CD4-positive, alpha-beta T cell treated with Interleukin-17A for 4 hours (primary cell): ENCODE measurements at places on chromosomes 7 and 10.
A peak's percentile ranks its signal among the peaks of the same experiment; 100 is the strongest.

GRCh38 chr7:641269-641671 is 85.2 kb upstream of the DNAAF5 start:
- no peak for DNase-seq

- DNase-seq: no peak
Measured at GRCh38 chr7:41205600-41205999, 497.3 kb downstream of the INHBA start.

- no peak for DNase-seq
Measured at GRCh38 chr7:115516341-115516740, 514.2 kb downstream of the TFEC start.

- DNase-seq: no peak
Measured at GRCh38 chr7:20742913-20743312, 43.8 kb downstream of the SP8 start.

- no peak for DNase-seq
Measured at GRCh38 chr7:78326876-78327275, 528.3 kb downstream of the PHTF2 start.

DNA sequence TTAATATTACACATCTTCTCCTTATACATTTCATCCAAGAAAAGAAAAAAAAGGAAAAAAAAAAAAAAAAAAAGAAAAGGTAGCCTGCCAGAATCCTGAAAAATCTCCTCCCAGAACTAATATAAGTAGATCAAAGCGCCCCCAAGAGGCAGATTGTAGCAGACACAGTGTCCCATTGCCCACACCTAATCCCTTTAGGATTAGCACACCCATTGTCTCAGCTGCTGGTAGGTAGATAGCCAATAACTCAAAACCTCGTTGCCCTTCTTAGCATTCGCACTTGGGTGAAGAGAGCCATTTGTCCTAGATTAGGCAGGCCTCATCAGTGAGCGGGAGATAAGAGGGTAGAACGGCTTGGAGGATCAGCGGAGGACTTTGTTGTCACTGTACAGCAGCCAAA is 100.2 kb upstream of the SORCS1 start:
- no peak for DNase-seq

DNA sequence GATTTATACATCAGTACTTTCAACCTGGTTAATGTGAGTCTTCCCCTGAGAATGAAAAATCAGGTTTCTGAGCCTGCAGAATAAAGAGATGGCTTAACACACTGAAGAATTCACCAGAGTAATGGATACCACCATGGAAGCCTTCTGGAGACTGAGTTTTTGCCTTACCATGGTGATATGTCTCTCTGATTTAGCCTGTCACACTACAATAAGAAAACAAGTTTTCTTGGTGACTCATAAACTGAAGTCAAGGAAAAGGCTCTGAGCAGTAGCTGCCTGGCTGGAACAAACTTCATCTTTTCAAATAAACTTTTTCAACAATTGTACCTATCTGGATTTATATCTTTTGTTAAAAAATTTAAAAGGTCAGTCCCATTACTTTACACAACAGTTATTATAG is 229.0 kb downstream of the PRPF18 start:
- DNase-seq: no peak

GRCh38 chr7:73829921-73830680 is 695 bp upstream of the CLDN4 start:
- DNase-seq: no peak

DNA sequence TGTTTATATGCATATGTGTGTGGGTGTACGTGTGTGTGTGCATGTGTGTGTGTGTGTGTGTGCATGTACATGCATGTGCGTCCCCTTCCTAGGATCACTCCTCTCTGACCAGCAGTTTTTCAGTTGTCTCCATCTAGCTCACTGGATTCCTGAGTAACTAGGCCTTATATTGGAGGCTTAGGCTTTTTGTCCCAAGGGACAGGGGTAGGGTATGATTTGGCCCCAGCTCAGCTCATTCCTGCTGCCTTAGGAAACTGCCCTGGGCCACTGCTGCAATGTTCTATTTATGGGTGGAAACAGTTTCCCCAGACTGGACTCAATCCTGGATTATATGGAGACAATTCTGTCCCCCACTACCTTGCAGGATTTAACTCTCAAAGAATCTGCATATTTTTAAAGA is 68.8 kb upstream of the SDK1 start:
- no peak for DNase-seq

GRCh38 chr7:105364684-105365083 is 24.0 kb downstream of the SRPK2 start:
- no peak for DNase-seq

- no peak for DNase-seq
Measured at GRCh38 chr10:72030762-72031543, 57.4 kb downstream of the SPOCK2 start.

- DNase-seq: no peak
Measured at GRCh38 chr7:85224171-85224570, 37.3 kb upstream of the SEMA3D start.

GRCh38 chr7:131606346-131607290 is 50.2 kb upstream of the PODXL start:
- DNase-seq: no peak

DNA sequence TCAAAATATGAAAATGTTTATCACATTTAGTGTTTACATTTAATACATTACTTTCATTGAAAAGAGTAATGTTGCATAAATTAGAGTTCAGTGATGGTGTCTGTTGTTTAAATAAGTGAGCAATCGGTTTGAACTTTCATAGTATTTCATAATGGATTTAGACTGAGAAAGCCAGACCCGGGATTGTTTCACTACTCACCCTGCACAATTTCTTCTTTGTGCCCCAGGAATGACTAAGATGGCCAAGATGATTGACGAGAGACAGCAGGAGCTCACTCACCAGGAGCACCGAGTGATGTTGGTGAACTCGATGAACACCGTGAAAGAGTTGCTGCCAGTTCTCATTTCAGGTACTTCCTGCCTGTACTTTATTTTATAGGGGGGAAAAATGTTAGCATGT is 74.6 kb downstream of the VCL start:
- DNase-seq: no peak

GRCh38 chr10:29304264-29304994 is 15.6 kb downstream of the LYZL1 start:
- DNase-seq: peak; percentile 29
